ENCODE measurements at places on chromosomes 12 and 14. TPM values are rescaled to one million over a fixed set of nuclear protein-coding genes. Genes with fewer than 3 reads are reported as not detected.
A peak's percentile ranks its signal among the peaks of the same experiment; 100 is the strongest.

DNA sequence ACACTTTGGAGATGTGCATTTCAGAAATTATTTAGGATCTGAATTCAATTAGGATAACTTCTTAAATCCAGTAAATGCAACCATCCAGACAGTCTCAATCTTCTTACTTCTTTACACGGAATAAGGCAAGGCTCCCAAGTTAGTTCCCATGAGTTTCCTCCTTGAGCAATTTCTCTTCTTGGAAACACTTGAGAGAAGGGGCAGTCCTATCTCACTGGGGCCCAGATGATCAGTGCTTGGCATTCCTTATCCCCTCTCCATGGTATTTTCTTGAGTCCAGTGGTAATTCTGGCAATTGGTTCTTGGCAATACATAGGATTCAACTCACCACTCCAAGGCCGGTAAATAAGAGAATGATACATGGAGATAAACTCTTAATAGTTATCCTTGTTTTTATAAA lies 87.1 kb upstream of the PTHLH start:
- H3K4me3 ChIP-seq, result no peak overlapping the region
- DNase-seq, result no peak
- H3K27ac ChIP-seq, result no peak overlapping the region
- no peaks in the 10 kb centered on the region for H3K36me3 ChIP-seq
- H3K4me1 ChIP-seq, result peaks cover 26% of the 10 kb centered on the region
- H3K27me3 ChIP-seq, result no peaks in the 10 kb centered on the region

DNA sequence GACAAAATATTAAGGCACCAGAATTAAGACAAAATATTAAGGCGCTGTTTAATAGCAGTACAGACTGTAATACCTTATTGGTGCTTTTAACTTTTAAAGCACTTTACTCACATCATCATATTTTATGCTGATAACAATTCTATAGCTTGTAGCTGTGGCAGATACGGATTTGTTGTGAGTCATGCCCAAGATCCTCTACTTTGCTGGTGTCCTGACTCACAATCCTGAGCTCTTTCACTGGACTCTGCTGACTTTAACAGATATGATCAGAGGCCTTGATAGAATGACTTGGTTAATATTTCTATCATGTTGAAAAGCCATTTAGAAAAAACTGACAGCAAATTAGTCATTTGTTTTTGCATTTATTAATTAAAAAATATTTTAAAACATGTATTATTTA lies 99.0 kb upstream of the PKP2 start:
- DNase-seq, result no peak
- no peak overlapping the region for H3K4me3 ChIP-seq
- H3K27me3 ChIP-seq, result no peaks in the 10 kb centered on the region
- H3K36me3 ChIP-seq, result no peaks in the 10 kb centered on the region
- peak overlapping the region; percentile 52 for H3K27ac ChIP-seq

- peaks cover 7% of the 10 kb centered on the region for H3K36me3 ChIP-seq
- H3K4me1 ChIP-seq, result peaks cover 26% of the 10 kb centered on the region
- H3K27me3 ChIP-seq, result no peaks in the 10 kb centered on the region
- no peak overlapping the region for H3K4me3 ChIP-seq
Measured at GRCh38 chr14:53148671-53149070, 4.5 kb downstream of the DDHD1 start.

Gene LETMD1
- total RNA-seq, result 77.0 TPM

Gene LAG3
- total RNA-seq, result 3.8 TPM
